AG04449 (cell line): ENCODE measurements at places on chromosomes 1 and 21.

- DNase-seq, result no peak
Measured at GRCh38 chr1:39885516-39885915, 2.2 kb upstream of the TRIT1 start.

- DNase-seq, result no peak
Measured at GRCh38 chr1:177739780-177740179, 230.1 kb downstream of the SEC16B start.

GRCh38 chr1:15168479-15168878 is 14.9 kb downstream of the TMEM51 start:
- DNase-seq, result peak; percentile 86

DNA sequence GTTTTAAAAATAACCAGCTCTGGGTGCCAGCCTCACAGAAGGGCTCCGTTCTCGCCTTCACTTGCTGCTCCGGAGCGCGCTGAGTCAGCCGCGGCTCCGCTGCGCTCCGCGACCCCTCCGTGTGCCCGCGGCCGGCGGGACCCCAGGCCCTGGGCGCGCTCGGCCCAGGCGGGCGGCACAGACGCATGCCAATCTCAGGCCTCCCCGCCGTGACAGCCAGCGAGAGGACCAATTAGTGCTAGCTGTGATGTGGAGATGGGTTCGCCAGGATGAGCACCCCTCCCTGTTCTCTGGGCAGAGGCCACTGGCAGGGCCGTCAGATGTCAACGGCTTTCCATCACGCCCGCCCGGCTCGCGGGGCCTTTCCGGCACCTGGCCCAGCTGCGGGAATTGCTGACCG is 293.8 kb downstream of the SPATA17 start:
- DNase-seq, result no peak

GRCh38 chr1:181318022-181318857 is 165.1 kb upstream of the CACNA1E start:
- no peak for DNase-seq
